ENCODE measurements at places on chromosomes 2 and 18.

DNA sequence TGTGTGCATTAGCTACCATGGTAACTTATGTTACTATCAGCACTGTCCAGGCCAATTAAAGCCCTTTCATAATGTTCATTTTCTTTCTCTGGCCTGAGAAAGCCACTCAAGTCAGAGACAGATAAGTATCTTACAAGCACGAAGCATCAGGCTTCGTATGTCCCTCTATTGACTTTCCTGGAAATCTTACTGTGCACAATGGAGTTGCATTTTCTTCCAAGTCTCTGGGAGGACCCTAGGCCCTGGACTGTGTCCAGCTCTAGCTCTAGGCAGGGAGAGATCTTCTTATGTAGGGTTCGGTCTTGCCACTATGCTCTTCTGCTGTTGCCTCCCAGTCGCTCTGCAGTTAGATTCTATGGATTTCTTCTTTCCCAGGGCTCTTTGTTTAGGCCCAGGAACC is 40.0 kb upstream of the ITGA6 start:
- DNase-seq = no peak

- no peak for DNase-seq
These were observed 453.4 kb downstream of the TGIF1 start for GRCh38 chr18:3903337-3903736.

GRCh38 chr2:29742656-29743055 is 178.7 kb downstream of the ALK start:
- no peak for DNase-seq

DNA sequence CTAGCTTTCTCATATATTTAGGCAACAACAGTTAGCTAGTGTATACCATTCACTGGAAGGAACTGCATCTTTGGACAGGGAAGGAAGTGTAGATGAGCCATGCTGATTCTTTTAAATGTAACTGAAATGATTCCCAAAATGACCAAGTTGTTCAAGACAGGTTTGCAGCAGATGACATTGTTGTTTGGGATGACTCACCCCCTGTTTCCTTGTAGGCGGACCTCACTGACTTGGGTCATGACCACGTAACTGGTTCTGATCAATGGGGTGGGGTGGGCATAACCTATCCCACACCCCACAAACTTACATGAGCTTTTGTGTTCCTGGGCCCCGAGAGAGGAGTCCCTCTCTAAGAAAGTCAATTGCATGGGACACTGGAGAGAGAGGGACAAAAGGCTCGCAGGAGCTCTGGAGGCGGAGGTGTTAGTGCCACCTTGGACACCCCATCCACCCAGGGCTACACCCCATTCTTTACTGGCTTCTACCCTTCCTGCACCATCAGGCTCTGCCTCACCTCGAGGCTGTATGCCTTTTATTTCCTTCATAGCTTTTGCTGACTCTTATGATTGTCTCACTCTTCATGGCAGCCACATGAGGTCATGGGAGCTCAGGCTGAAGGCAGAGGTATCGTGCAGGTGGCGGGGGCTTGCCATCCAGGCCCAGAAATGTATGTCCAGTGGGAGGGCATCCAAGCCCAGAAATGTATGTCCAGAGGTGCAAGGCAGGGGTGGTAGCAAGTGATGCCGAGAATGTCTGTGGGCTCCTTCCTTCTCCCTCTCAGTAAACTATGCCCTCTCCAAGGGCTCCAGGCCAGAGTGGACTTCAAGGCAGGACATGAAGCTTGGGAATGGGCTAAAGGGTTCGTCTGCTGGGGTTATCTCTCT is 108.0 kb downstream of the TWIST2 start:
- no peak for DNase-seq

DNA sequence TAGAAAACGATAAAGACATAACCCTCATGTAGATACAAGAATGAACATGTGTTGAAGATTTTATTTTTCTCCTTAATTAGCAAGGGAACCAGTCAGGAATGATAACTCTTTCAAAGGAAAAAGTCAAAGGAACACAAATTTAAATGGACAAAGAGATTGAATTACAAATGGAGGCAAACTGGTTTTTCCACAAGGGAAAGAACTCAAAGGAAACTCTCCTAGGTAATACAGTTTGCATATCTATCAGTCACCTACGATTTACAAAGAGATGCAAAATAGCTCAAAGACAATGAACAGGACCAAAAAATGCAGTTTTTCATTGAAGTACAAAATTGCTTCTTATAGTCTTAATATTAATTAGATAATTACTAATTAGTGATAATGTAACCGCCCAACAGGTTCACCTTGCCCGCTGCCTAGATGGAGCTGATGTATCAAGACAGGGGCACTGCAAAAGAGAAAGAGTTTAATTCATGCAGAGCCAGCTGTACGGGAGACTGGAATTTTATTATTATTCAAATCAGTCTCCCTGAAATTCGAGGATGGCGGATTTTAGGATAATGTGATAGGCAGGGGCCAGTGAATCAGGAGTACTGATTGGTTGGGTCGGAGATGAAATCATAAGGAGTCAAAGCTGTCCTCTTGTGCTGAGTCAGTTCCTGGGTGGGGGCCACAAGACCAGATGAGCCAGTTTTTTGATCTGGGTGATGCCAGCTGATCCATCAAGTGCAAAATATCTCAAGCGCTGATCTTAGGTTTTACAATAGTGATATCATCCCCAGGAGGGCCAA is 151.0 kb downstream of the TMEM17 start:
- no peak for DNase-seq

GRCh38 chr2:104850361-104851290 is 3.3 kb upstream of the POU3F3 start:
- DNase-seq = no peak

DNA sequence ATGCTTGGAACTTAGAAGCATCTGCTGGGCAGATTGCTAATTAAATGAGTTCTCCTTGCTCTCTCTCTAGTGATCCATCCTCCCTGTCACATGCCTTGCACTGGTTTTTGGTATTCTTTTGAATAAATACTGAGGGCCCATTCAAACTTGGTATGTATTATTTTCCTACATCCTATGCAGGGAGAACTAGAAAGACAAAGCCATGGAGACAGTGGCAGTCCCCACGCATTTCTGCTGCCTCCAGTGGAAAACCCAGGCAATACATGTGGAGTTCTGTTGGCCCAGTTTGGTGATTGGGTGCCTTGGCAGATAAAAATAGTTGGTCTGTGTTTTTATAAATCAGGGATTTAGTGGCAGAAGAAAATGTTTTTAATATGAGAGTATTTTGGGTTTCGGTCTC is 68.7 kb downstream of the DIS3L2 start:
- DNase-seq = no peak

DNA sequence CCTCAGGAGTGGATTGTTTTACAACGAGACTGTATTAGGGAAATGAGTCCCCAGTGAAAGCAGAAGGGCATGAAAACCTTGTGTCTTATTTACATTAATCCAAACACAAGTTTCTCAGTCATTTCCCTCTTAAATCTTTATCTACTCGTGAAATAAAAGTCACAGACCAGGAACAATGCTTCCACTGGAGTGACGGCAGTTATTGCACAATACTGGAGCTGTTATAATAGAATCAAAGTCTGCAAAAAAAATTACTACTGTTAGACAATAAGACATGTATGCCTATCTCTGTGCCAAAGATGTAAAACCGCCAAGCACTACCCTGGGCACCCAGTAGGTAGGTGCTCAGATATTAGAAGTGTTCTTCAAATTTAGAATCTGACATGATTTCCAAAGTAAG is 375.5 kb downstream of the ZNF521 start:
- DNase-seq = no peak

DNA sequence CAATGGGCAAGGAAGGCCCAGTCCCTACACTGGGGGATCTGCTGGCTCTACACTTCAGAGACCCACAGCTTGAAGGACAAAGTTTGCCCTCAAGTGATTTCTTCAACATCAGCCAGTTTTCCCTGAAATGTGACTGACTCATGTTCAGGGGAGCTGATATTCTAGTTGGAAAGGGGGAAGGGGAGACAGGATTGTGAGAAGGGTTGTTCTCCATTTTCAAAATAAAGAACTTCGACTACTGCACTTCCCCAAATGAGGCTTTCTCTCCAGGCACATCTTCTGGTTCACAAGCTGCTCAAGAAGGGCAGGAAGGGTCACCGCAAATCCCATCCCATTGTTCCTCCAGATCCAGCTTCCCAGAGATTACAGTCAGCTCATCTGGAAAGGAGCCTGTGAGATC is 117.6 kb downstream of the BCL2L11 start:
- no peak for DNase-seq

DNA sequence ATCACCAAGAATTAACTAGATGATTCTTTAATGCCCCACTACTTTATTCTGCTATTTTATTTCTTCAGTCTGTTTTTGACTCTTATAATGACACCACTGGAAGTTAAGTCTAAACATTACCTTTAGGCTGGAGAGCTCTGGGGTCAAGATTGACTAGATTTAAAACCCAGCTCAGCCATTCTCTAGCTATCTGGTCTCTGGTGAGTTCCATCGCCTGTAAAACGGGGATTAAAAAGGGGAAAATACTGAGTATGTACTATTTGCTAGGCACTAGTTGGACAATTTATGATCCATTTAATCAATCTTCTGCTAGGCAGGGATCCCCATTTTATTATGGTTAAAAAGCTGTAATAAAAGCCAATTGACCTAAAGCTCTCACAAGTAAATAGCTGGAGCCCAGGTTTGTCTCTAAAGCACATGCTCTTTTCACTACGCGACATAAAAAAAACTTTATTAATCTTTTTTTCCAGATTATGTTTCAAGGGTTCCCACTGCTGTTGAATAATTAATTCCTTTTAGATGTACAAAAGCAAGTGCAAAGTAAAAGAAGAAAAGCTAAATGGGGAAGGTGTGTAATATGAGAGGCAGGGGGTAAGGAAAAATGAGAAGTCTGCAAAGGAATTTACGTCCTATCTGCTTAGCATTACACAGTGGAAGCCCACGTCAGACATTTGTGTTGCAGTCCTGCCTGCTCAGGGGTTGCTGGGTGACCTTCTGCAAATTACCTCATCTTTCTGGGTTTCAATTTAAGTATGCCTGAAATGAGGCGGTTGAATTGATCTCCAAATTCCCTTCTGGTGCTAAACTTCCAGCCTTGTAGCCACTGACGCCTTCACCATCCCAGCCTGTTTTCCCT is 918 bp upstream of the NABP1 start:
- no peak for DNase-seq

GRCh38 chr2:13578547-13578946 is 861.8 kb downstream of the TRIB2 start:
- DNase-seq = no peak

DNA sequence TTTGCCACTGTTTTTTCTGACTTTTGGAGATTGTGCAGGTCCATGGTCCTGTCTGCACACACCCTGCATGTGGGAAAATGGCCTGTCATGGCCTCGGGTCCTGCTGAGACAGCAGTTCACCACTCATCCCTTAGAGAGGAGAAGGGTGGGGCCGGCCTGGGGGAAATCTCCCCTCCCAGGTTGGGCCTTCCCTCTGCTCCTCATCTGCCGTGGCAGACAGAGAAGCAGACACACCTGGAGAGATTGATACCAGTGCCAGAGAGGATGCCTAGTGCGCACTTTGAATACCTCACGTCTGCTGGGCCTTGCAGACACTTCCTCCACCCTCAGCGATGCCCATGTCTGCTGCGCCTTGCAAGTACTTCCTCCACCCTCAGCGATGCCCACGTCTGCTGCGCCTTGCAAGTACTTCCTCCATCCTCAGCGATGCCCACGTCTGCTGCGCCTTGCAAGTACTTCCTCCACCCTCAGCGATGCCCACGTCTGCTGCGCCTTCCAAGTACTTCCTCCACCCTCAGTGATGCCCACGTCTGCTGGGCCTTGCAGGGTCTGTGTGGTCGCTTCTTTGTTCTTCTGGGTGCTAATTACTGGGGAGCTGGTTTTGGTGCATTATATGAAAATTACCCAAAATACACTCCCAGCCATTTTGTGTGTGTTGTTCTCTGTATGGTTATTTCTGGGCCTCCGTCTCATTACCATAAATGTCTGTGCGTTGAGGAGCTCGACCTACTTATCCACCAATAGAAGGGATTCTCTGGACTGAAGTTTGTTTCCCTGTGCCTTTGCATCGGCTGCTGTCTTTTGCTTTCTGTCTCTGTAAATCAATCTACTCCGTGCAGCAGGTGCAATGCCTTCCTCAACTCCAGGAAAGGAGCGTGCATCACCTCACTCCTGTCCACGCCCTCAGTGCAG is 186.9 kb upstream of the PXDN start:
- DNase-seq = no peak

DNA sequence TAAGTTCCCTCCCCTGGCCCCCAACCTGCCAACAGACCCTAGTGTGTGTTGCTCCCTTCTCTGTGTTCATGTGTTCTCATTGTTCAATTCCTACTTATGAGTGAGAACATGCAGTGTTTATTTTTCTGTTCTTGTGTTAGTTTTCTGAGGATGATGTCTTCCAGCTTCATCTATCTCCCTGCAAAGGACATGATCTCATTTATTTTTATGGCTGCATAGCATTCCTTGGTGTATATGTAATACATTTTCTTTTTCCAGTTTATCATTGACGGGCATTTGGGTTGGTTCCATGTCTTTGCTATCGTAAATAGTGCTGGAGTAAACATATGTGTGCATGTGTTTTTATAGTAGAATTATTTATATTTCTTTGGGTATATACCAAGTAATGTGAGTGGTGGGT is 602.2 kb downstream of the DSC3 start:
- DNase-seq = no peak

DNA sequence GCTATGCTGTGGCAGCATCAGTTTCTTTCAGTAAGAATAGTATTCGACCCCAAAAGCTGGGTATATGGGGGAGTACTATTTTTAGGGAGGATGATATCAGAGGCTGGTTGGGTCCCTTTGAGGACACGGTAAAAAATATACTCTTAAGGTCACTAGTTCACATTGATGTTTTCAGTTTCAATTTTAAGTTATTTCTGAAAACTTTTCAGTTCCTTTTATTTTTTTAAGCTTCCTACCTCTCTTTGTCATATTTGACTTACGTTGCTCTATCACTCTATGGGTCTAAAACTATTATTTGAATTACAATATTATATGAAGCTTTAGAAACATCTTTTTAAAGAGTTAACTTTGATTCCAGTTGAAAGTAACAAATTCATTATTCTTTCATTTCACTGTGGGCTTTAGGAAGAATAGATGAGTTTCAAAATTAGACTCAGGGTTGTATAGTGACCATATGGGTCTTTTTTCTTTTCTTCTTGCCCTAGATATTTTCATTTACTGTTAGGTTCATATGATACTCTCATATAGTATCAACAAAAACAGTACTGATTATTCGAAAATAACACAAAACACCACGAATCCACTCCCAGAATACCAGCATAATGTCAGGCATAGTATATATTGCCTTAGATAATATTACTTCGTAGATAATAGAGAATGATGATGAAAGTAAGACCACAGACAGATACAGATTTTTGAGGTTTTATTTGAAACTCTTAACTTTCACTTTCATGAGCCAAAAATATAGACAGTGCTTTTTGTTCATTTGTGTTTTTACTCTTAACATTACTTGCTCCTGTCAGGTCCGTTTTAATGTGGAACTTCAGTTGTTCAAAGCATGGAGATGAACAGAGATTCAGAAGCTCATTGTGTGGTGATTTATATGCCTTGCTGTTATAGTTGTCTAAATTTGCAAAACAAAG is 9.8 kb downstream of the RMDN2 start:
- DNase-seq = no peak

All from stimulated activated CD8-positive, alpha-beta memory T cell treated with anti-CD3 and anti-CD28 coated beads, Interleukin-15, amount 100 ng/mL, for 24 hours (primary cell).